ENCODE measurements at places on chromosomes 5 and 9. TPM values are rescaled to one million over a fixed set of nuclear protein-coding genes. Genes with fewer than 3 reads are reported as not detected.

MTAP gene
- total RNA-seq = 22.6 TPM

- DNase-seq = no peak
- no peaks in the 10 kb centered on the region for H3K36me3 ChIP-seq
- no peak overlapping the region for H3K27ac ChIP-seq
- no peak overlapping the region for H3K4me3 ChIP-seq
- no peaks in the 10 kb centered on the region for H3K4me1 ChIP-seq
- H3K27me3 ChIP-seq = peaks cover 7% of the 10 kb centered on the region
These were observed 34.3 kb downstream of the ROR2 start for GRCh38 chr9:91915524-91916263.

GRCh38 chr9:4704129-4704528 lies 24.8 kb downstream of the CDC37L1 start:
- H3K27me3 ChIP-seq = no peaks in the 10 kb centered on the region
- DNase-seq = no peak
- H3K27ac ChIP-seq = no peak overlapping the region
- H3K4me1 ChIP-seq = no peaks in the 10 kb centered on the region
- peaks cover 21% of the 10 kb centered on the region for H3K36me3 ChIP-seq
- no peak overlapping the region for H3K4me3 ChIP-seq

- no peaks in the 10 kb centered on the region for H3K4me1 ChIP-seq
- H3K27ac ChIP-seq = no peak overlapping the region
- no peak overlapping the region for H3K4me3 ChIP-seq
These were observed 32.0 kb upstream of the ADAM19 start for GRCh38 chr5:157607371-157608161.

PRUNE2 gene
- 1.4 TPM for total RNA-seq

ACTBL2 gene
- total RNA-seq = not detected

- H3K36me3 ChIP-seq = no peaks in the 10 kb centered on the region
- no peak for DNase-seq
- H3K27me3 ChIP-seq = no peaks in the 10 kb centered on the region
These were observed 440.8 kb downstream of the BNC2 start for GRCh38 chr9:16429671-16430070.

GRCh38 chr9:89661956-89662717 lies 57.3 kb downstream of the GADD45G start:
- H3K27me3 ChIP-seq = no peaks in the 10 kb centered on the region
- peak overlapping the region; percentile 48 for H3K4me3 ChIP-seq
- no peaks in the 10 kb centered on the region for H3K36me3 ChIP-seq
- peak overlapping the region; percentile 50 for H3K27ac ChIP-seq

DNA sequence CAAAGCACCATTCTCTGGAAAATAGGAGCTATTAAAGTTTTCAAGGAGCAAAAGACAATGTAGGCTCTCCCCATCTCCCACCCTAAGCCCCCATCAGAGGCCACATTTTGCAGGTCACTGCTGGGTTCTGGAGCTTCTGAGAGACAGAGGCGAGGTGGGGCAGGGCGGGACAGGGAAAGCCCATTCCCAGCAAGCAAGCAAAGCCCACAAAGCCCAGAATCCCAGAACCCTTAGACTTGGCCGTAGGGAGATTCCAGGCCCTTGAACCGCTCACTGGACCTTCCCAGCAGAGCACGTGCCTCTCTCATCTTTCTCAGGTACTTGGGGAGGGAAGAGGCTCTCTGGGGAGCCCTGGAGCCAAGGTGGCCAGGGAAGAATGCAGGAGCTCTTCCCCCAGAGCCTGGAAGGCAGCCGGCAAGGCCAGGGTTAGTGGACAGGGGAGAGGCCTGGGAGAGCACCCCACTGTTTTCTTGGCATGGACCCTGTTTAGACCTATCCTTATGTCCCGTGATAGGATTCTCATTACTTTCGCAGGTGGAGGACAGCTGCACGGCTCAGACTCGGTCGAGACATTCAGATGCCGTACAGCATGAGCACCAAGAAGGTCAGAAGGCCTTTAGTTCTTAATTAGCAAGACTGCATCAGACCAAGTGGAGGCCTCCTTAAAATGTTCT lies 52.4 kb downstream of the ZNF354C start:
- no peak for DNase-seq
- H3K27me3 ChIP-seq = no peaks in the 10 kb centered on the region
- H3K4me1 ChIP-seq = no peaks in the 10 kb centered on the region
- H3K4me3 ChIP-seq = no peak overlapping the region

LHFPL2 gene
- total RNA-seq = 4.3 TPM

NIPBL gene
- total RNA-seq = 51.6 TPM

LCN2 gene
- not detected for total RNA-seq

DNA sequence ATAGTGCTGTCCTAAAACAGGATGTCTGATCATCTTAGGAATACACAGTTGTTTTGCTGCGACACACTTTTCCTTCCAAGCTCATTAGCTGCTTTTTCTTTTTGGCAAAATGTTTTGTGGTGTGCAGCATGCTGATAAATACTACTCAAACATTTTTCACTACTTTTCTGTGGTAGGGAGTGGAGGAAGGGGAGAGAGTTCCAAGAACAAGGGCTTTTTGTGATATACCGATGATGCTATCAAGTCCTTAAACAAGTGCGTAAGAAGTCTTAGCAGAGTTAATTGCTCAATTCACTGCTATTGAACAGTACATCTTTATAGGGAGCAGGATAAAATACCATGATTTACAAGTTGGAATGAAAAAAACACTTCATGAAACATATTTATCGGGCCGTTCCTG lies 23.6 kb upstream of the TEK start:
- no peak overlapping the region for H3K4me3 ChIP-seq
- H3K27ac ChIP-seq = no peak overlapping the region
- H3K4me1 ChIP-seq = no peaks in the 10 kb centered on the region
- DNase-seq = no peak

DNA sequence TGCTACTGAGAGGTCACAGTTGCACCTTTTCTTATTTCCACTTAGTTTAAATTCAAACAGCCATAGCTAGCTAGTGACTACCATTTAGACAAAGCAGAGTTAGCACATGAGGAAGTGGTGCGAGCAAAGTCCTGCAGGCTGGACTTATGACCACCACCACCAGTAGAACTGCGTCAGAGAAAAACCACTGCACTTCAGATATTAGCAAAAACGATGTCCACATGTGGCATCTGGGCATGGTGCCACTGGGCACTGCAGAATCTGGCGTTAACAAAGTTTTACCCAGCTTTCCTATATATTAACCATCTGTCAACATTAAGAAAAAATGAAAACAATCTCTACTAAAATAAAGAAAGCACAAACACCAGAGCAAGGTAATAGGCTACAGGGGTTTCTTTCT lies 80.1 kb downstream of the SPTLC1 start:
- peaks cover 96% of the 10 kb centered on the region for H3K36me3 ChIP-seq
- no peak overlapping the region for H3K27ac ChIP-seq
- H3K4me3 ChIP-seq = no peak overlapping the region
- no peaks in the 10 kb centered on the region for H3K4me1 ChIP-seq
- DNase-seq = no peak

DNA sequence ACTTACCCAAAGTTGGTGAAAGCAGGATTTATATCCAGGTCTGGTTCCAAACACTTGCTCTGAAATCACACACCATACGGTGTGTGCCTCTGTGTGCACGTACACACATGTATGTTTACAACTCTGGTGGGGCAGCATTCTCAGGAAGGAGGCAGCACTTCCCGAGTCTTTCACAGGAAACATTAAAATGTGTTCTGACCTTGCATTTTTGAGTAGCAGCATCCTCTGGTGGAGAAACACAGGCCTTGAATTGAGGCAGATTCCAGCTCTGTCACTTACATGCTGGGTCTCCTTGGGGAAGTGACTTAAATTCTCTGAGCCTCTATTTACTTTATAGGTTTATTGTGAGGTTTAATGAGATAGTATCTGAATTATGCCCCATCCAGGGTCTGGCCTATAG lies 126.4 kb downstream of the RGS3 start:
- H3K27ac ChIP-seq = peak overlapping the region; percentile 74
- no peaks in the 10 kb centered on the region for H3K36me3 ChIP-seq
- H3K4me3 ChIP-seq = no peak overlapping the region
- DNase-seq = no peak
- H3K27me3 ChIP-seq = no peaks in the 10 kb centered on the region
- peaks cover 91% of the 10 kb centered on the region for H3K4me1 ChIP-seq

DNA sequence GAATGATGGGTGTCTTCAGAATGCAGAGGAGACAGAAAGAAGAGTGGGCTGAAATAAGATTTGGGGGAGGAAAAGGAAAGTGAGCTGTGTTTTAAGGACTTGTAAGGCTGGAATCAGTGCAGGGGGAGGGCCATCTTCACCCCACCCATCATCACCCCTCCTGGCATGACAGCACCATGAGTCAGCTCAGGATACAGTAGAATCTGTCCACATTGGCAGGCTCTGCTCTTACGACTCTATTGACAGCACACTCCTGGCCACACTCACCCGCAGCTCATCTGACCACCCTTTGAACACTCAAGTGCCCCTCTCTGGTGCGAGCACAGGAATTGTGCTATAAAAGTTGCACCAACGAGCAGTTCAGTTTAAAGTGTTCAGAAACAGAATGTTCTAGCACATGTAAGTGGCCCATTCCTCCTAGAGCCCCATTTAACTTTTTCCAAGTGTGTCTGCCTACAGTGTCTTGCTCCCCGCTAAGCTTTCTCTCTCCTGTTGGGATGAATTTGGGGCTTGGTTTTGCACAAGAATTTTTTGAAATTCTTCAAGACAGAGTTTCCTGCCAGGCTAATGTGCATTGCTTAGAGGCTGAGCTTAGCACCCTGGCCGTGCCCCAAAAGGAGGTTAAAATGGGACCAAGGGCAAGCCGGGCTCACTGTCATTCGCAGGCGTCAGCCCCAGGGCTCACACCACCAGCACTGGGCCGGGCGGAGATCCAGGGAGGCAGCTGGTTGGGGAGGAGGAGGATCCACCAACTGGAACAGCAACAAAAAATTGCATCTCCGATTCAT lies 12.0 kb downstream of the ADRA1B start:
- H3K4me1 ChIP-seq = no peaks in the 10 kb centered on the region
- DNase-seq = peak; percentile 50

DNA sequence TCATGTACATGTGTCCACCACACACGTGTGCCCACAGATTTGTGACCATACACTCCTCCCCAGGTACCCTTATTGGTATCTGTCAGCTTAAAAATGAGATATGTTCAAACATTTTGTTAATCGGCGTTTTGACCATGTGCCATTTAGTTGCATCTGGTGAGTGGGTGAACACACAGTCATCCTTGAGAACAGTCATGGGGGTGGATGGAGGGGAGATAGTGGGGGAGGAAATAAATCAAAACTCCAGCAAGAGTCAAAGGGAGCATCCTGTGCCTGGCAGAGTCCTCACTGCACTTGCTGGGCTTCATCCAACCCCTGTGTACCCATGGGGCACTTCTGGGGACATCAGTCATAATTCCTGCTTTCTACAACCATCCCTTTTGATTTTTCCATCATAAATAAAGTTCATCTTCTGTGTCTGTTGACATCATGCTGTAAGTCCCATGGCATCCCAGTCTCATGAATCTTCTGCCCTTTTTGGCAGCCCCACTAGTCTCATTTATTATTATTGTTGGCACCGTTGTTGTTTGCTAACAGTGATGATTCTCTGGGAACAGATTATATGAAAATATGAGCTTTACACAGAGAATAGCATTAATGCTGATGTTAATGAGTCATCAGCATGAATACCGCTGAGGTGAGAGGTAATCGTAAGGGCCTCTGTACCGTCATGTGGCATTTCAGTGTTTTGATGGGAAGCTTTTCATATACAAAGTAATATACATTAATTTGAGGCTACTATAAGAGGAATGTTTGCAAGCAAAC lies 24.4 kb upstream of the CLK4 start:
- H3K27ac ChIP-seq = no peak overlapping the region
- H3K4me3 ChIP-seq = no peak overlapping the region
- no peaks in the 10 kb centered on the region for H3K36me3 ChIP-seq
- H3K4me1 ChIP-seq = no peaks in the 10 kb centered on the region
- no peak for DNase-seq
- no peaks in the 10 kb centered on the region for H3K27me3 ChIP-seq

DNA sequence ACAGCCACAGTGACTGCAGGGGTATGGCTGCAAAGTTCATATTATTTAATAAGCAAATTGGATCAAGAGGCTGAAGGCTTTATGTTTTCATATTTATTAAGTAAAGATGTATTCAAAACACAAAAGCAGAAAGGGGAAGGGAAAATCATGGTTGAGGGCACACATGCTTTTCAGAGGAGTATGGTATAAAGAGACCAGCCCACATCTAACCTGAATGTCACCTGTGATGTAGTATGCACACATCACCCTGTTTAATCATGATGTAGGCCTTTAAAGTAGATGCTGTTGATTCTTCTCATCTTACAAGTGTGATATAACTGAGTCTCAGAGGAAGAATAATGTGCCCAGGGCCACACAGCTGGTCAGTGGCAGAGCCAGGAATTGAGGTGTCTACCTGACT lies 211.8 kb downstream of the DCP2 start:
- peaks cover 5% of the 10 kb centered on the region for H3K36me3 ChIP-seq
- no peak for DNase-seq
- no peak overlapping the region for H3K4me3 ChIP-seq
